ENCODE measurements at places on chromosomes 7 and 10. TPM values are rescaled to one million over a fixed set of nuclear protein-coding genes. Genes with fewer than 3 reads are reported as not detected.

MOGAT3 gene
- total RNA-seq, result 2.3 TPM

DNA sequence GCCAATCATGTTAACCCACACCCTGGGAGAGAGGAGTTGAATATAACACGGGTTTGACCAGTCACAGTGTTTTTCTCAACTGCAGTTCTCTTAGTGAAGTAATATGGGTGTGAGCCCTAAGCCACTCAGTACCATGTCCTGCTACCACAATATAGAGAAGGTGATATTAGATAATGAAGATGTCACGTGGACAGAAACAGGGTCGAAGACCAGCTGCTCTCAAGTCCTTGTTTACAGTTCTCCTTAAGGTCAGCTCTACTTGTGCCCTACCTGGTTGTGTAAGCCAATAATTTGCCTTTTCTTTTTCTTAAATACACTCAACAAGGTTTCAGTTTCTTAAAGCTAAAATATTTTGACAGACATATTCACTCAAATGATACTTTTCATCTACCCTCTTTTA is 128.3 kb upstream of the POT1 start:
- no peak for DNase-seq
- no peaks in the 10 kb centered on the region for H3K4me1 ChIP-seq
- no peak overlapping the region for H3K4me3 ChIP-seq
- no peaks in the 10 kb centered on the region for H3K27me3 ChIP-seq
- H3K36me3 ChIP-seq, result no peaks in the 10 kb centered on the region
- H3K27ac ChIP-seq, result no peak overlapping the region

GPR85 gene
- not detected for total RNA-seq

MRC1 gene
- 38.5 TPM for total RNA-seq

CFTR gene
- total RNA-seq, result not detected

RELN gene
- total RNA-seq, result 3.5 TPM

DNA sequence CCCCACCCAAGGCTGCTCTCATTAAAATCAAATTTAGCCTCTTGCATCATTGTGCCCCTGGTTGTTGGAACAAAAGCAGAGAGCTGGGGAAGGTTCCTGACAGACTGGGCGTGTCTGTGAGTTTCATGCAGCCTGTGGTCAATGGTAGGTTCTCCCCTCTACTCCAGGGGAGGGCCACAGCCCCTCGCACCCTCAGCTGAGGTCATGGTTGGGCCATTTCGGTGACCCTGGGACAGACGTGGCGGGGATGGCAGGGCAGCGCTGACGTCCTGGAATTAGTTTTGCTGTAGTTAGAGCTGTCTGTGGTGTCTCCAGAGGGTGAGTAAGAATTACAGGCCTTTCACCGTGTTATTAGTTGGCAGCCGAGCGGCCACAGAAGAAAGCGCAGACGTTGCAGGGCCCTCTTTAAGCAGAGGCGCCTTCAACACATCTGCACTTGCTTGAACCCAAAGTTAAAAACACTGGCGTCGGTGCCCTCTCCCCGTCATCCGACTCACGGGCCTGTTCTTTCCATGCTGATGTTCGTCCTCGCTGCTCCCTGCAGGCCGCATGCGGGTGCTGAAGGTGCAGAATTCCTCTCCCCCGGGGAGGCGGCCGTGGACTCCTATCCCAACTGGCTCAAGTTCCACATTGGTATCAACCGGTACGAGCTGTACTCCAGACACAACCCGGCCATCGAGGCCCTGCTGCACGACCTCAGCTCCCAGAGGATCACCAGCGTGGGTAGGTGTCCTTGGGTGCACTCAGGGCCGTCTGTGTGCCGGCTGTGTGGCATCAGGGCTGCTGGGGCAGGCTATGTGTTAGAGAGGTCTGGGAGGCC is 2.8 kb downstream of the FAM20C start:
- H3K27ac ChIP-seq, result no peak overlapping the region
- H3K4me3 ChIP-seq, result peak overlapping the region; percentile 96
- peaks cover 77% of the 10 kb centered on the region for H3K4me1 ChIP-seq
- H3K27me3 ChIP-seq, result no peaks in the 10 kb centered on the region
- H3K36me3 ChIP-seq, result peaks cover 52% of the 10 kb centered on the region

DNA sequence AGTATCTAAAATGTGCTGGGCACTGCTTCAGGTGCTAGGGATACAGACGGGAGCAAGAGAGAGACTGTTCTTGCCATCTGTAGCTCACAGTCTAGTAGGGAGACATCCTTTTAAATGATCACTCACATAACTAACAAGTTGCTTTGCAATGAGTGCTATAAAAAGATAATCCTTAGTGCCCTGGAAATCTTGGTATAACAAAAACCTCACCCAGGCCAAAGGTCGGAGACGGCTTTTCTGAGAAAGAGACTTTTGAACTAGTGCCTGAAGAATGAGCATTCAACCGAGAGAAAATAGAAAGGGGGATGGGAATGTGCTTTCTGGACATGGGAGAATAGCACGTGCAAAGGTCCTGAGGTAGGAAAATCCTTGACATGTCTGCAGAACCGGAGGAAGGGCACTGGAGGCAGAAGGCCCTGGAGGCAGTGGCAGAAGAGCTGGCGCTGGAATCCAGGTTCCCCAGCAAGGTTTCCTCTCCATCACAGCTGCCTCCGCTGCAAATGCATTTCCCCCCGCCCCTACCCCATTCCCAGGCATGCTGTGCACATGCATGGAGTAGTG is 89.4 kb downstream of the COL13A1 start:
- H3K4me3 ChIP-seq, result no peak overlapping the region
- H3K27me3 ChIP-seq, result no peaks in the 10 kb centered on the region
- no peaks in the 10 kb centered on the region for H3K36me3 ChIP-seq
- H3K4me1 ChIP-seq, result no peaks in the 10 kb centered on the region

SPAM1 gene
- not detected for total RNA-seq

DNA sequence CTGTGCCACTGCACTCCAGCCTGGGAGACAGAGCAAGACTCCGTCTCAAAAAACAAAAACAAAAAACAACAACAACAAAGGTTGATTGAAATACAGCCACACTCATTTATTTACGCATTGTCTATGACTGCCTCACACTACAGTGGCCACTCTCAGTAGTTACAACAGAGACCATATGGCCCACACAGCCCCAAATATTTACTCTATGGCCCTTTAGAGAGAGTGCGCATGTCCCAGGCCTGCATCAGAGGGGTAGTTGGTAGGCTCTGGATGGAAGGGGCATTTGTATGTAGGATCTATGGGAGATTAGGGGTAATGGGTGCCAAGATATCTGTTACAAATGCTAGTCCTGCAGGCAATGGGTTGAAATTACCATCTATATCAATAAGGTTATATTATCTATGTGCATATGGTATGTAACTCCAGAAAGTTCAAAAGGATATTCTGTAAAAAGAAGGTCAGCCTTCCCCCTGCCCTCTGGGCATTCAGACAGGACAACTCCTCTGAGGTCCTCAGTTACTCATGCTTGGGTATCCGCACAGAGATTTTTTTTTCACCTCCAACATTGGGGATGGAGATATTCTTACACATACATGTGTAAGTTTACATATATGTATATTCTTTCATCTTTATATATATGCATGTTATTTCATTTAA is 56.3 kb downstream of the DENND2A start:
- no peak overlapping the region for H3K27ac ChIP-seq
- no peak for DNase-seq
- no peak overlapping the region for H3K4me3 ChIP-seq
